Spinal cord (tissue), 10 donors: ENCODE measurements at places on chromosomes 5 and 9. TPM values are rescaled to one million over a fixed set of nuclear protein-coding genes. Genes with fewer than 3 reads are reported as not detected.

Gene AIF1L
- 47.7 TPM for total RNA-seq

Gene ARSI
- 5.4 TPM for total RNA-seq

Gene CTSV
- 11.7 TPM for total RNA-seq

Gene PSD2
- 17.5 TPM for total RNA-seq

Gene GRM6
- total RNA-seq = under 0.01 TPM

Gene PCDHA9
- 4.1 TPM for total RNA-seq

Gene RBM18
- total RNA-seq = 21.2 TPM

Gene MGAT4B
- total RNA-seq = 69.4 TPM

Gene MGAT1
- total RNA-seq = 77.6 TPM

Gene SH3TC2
- 14.5 TPM for total RNA-seq

Gene SPINK14
- total RNA-seq = not detected

Gene ZNF483
- 92.8 TPM for total RNA-seq

Gene QRFP
- total RNA-seq = not detected

Gene BHMT2
- total RNA-seq = 29.6 TPM

Gene PTGER4
- 13.9 TPM for total RNA-seq
